ENCODE measurements at places on chromosomes 7 and 10.
A peak's percentile ranks its signal among the peaks of the same experiment; 100 is the strongest.

DNA sequence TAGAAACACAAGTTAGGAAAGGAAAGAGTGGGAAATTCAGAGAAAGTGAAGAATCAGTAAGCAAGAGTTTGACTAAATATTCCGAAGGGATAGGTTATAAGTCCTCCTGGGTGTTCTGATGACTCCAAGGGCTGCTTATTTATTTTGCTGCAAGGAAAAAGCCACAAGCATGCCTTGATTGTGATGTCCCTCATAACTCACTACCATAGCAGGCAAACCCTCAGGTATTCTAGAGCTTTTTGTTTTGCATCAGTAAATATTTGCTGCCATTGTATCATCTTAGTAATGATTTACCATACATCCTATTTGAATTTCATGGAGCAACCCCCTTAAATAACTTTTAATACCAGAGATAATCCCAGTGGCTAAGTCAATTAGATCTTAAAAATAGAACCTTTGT lies 688.1 kb downstream of the SUGCT start:
- DNase-seq, result no peak

DNA sequence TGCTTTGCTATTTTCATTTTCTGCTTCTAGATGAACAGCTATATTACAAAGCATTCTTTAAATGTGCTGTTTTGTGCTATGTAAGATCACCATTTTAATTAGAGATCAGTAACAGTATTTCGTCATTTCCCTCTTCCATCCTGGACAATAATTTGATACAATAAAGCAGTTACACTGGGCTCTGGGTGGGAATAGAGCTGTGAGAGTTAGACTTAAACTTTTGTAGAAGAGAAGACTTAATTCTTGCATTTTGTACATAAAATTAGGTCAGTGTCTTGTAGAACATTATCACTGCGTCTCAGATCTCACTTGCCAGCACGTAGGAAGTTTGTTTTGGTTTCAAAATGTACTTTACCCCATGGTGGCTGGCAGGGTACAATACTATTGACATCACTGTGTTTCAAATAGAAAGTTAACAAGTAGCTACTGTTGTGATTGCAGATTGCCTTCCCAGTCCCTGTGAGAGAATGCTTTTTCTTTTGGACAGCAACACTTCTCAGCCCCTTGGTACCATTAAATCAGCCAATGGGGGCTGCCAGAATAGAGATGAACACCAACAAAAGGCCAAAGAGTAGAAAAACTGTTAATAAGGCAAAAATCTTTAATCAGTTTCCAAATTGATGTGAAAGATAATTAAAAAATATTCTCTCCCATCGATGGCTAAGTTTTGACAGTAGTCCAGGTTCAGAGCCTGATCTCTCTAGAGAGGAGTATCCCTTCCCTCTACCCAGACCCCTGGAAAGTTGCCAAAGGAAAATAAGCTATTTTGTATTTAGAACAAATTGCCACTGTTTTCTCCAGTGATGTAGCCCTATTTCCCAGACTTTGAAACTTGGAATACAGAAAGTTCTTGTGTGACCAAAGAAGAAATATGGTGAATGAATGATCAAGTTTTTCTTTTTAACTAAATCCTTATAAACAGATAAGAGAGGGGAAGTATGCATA lies 35.1 kb downstream of the SMNDC1 start:
- DNase-seq, result no peak

DNA sequence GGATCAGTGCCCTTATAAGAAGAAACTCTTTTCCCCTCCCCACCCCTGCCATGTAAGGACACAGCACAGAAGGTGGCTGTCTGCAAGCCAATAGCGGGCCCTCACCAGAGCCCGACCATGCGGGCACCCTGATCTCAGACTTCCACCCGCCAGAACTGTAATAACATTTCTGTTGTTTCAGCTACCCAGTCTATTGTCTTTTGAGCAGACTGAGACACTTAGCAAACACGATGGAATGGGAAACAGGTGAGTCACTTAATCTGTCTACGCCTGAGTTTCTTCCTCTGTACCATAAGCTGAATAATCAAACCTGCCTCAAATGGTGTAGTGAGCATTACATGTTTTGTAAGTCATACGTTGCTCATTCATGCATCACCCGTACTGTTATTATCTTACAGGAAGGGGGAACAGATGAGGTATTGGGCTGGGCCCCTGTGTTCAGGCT lies 58.2 kb downstream of the STRA8 start:
- no peak for DNase-seq

DNA sequence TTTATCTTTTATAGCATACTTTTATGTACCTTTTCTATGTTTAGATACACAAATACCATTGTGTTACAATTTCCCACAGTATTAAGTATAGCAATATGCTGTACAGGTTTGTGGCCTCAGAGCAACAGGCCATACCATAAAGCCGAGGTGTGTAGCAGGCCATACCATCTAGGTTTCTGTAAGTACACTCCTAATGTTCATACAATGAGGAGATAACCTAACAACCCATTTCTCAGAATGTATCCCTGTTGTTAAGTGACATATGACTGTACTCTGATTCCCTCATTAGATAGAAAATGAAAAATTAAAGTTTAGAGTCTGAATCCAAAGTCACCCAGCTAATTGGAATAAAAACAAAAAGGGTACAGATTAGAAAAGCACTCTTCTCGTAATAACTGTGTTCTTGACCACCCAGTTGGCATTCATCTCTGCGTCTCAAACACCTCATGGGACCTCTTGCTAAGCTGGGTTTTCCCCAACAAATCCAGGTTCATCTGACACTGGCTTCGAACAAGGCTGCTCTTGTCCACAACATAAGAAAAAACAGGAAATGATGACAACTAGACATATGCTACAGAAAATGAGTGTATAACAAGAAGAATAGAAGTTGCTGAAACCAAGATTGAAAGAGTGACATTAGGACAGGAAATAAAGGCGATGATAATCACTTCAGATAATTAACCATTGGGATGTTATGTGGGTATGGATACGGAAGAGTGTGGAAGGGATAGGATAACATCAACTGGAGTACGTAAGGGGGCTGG lies 1.4 kb downstream of the NDUFB8 start:
- no peak for DNase-seq

GRCh38 chr7:150988230-150989226 lies 2.3 kb upstream of the NOS3 start:
- peak; percentile 44 for DNase-seq

DNA sequence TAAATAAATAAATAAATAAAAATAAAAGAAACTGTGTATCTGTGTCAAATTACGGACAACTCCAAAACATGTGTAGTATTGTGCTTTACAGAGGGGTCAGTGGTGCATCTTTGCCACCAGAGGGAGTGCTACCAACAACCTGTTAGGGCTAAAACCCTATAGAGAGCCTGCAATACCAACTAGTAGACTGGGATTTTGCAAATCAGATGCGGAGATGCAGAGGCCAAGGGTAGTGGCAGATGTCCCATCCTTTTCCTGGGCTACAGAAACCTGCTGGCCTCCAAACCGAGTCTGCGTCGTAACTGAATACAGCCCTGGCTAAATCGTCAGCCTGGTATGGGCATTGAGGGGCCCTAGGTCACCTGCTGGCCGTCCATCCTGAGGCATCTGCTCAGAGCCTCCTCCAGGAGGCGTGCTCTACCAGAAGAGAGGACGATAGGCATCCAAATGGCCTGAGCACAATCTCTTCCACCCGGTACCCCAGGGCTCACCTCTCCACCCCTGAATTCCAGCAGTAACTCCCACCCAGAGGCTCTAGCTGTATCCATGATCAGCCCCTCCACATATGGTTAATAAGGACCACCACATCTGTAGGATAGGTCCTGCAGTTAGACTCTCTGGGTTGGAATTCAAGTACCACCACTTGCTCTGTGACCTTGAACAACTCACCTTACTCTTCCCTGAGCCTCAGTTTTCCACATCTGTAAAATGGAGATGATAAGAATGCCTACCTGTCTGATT lies 6.2 kb upstream of the RRP12 start:
- no peak for DNase-seq

GRCh38 chr10:70891627-70892026 lies 3.3 kb upstream of the PCBD1 start:
- DNase-seq, result no peak

DNA sequence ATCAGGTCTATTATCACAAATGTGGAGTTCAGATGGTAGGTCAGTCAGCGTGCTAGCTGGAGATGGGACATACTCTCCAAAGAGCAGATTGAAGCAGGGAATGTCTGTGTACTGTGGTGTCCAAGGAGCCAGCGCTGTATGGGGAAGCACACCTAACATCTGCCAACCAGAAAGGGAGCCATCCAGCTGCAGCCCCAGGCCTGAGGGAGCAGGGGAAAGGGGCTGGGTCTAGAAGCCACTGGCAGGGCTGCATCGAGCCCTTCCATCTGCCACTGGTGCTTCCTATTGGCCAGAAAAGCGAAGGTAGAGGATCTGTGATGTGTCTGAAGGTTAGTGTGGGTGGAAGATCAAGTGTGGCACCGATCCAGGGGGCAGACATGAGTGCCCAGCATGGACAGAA lies 8.0 kb upstream of the RAMP3 start:
- no peak for DNase-seq

DNA sequence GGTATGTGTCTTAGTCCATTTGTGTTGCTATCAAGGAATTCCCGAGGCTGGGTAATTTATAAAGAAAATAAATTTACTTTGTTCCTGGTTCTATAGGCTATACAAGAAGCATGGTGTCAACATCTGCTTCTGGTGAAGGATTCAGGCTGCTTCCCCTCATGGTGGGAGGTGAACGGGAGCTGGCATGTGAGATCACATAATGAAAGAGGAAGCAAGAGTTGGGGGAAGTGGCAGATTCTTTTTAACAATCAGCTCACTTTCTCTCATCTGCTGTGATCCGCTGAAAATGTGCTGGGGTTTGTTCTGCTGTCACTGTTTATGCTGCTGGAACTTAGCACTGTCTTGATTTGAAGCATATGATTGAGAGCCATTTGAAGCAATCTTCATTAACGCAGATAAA lies 730.0 kb upstream of the SORCS1 start:
- DNase-seq, result no peak

- no peak for DNase-seq
Measured at GRCh38 chr7:142175594-142175993, 64.1 kb downstream of the MGAM2 start.

DNA sequence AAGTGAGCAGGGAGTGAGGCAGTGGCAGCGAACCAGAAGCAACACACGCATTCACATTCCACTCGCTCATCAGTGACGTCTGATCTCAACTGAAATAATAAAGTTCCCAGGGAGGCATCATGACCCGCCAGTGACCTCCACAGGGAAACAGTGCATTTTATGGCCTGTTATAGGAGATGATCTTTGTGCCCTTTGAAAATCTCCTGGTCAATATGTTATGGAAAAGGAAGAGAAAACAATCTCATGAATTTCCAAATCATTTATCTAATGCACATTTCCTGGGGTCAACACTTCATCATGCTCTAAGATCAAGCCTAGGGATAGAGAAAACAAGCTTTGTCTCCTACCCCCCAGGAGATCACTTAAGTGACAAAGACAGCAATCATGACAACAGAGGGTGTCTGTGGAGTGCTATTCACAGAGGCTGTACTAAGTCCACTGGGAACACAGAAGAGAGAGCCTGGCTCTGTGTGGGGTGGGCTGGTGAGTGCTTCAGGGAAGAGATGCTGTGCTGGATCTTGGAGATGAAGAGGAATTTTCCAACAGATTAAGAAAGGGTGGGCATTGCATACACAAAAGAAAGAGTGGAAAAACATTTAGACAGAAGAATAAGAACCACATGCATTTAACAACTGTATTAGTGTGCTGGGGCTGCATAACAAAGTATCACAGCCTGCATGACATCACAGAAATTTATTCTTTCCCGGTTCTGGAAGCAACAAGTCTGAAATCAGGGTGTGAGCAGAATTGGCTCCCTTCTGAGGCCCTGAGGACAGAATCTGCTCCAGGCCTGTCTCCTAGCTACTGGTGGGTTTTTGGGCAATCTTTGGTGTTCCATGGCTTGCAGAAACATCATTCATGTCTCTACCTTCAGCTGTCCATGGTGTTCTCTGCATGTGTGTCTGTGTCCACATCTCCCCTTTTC lies 613.9 kb upstream of the IGFBP3 start:
- DNase-seq, result no peak

GRCh38 chr7:87341441-87341840 lies 4.0 kb upstream of the CROT start:
- no peak for DNase-seq

DNA sequence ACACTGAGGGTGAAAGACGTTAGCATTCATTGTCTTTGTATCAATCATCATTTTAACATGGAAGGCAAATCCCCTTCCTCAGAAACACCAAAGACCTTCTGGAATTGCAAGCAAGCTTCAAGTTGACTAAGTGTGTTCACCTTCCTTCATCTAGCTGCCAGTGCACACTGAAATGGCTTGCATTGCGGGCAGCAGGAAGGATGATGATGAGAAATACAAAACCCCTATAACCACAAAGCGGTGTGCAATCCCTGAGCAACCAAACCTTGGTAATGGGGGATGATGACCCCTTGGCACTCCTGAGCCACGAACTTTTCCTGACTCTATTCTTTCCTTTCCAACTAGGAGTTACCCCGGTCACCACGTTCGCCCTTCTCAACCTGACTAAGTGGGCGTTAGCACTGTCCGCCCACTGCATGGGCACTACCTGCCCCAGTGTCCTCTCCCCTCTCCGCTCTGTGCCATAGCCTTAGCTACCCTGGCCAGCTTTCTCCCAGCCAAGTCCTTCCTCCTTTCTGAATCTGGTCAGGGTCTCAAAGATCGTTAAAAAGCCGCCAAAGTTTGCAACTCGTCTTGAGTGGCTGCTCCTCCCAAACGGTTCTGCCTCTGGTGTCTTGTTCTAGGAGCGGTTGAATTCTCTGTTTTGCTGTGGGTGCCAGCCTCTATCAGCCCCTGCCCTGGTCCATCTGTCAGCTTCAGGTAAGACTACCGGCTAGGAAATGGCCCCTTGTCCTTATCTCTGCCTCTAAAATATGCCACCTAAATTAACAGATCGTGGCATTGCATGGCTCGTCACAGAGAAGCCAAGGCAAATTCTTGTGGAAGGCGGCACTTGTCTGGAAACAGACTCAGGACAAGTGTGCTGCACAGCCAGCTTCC lies 586 bp upstream of the AOC1 start:
- no peak for DNase-seq

GRCh38 chr10:104337985-104338735 lies at the start of gene ITPRIP:
Gene ITPRIP, minus strand, starts transcription at chr10:104338465. Its CDS starts 22,414 bp downstream, at chr10:104316051.
- peak; percentile 36 for DNase-seq

- no peak for DNase-seq
Measured at GRCh38 chr7:27064159-27064558, 31.6 kb downstream of the HOXA1 start.

DNA sequence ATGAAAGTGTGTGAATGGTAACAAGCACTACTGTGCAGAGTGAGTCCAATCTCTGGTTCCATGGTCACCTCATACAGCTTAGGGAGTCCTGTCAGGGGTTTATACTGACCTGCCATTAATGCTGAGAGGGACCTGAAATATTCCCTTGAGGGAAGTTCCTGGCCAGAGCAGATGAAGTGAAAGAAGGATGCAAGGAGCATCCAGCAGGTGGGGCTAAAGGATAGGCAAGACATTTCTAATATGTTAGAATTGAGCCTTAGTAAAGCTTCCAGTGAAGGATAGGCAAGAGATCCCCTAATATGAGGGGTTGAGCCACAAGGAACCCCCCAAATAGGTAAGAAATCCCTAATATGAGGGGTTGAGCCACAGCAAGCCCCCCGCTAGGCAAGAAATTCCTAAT lies 25.5 kb upstream of the FAM221A start:
- DNase-seq, result no peak

GRCh38 chr7:66054063-66054462 lies 21.6 kb upstream of the ASL start:
- no peak for DNase-seq

Data from activated naive CD4-positive, alpha-beta T cell (primary cell).